ENCODE measurements at places on chromosomes 7 and 10. TPM values are rescaled to one million over a fixed set of nuclear protein-coding genes. Genes with fewer than 3 reads are reported as not detected.

- no peak for DNase-seq
These were observed 101.4 kb downstream of the TBXAS1 start for GRCh38 chr7:139930286-139930965.

DNA sequence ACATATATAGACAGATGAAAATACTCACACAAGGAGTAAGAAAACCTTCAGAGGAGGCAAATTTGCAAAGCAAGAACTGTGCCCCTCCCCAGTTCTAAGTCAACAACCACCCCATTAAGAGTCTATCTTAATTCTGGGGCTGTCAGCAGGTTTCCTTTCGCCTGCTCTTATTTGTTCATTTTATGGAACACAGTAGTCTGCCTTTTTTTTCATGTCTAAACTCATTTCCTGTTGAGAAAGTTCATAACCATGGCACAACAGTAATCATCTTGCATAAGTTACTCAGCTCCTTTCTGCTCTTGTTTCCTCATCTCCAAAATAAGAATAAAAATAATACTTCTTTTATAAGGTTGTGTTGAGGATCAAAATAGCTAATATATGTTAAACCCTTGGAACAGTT lies 25.8 kb upstream of the AMPH start:
- no peak for DNase-seq

DNA sequence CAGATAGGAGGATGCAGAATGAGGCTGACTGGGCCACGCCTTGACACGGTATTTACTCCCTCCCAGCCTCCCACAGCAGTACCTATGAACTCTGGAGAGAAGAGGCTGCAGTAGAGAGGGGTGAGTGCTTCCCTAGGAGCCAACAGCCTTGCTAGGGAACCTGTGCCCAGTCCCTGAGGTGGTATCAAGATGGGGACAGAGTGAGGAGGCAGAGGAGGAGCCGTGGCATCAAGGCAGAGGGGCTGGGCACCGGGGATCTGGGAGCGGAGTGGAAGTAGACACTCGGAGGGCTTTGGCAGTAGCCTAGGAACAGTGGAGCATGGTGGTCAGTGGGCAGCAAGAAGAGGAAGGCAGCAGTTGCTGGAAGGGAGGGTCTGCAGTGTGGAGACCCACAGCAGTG lies 68.7 kb upstream of the CHST15 start:
- no peak for DNase-seq

The CYP3A4 gene
- polyA plus RNA-seq, result 0.03 TPM

The CYP26A1 gene
- not detected for polyA plus RNA-seq

All from heart left ventricle (tissue), 16 donors.